ENCODE measurements at places on chromosomes 7 and 10. TPM values are rescaled to one million over a fixed set of nuclear protein-coding genes. Genes with fewer than 3 reads are reported as not detected.
A peak's percentile ranks its signal among the peaks of the same experiment; 100 is the strongest.

DNA sequence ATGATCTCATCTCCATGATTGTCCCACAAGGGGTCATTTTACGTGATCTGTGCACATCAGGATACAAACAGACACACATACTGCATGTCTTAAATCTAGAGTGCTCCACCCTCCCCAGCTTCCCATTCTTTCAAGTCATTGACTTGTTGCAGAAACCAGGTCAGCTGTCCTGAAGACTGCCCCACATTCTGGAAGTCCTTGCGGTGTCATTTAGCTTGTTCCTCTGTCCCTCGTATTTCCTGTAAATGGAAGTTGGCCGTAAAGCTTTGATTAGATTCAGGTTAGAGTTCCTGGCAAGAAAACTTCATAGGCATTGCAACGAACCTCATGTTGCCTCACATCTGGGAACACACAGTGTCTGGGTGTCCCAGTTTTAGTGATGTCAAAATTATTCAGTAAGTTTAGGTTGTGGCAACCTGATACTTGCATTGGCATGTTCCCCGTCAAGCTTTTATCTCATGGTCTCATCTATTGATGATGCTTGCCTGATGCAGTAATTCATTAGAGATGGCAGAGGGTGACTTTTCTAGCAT lies 417.4 kb upstream of the GALNT17 start:
- H3K36me3 ChIP-seq, result no peaks in the 10 kb centered on the region
- H3K4me3 ChIP-seq, result no peak overlapping the region
- H3K27me3 ChIP-seq, result no peaks in the 10 kb centered on the region
- peaks cover 27% of the 10 kb centered on the region for H3K4me1 ChIP-seq
- DNase-seq, result no peak

- H3K27ac ChIP-seq, result no peak overlapping the region
- no peaks in the 10 kb centered on the region for H3K4me1 ChIP-seq
- H3K36me3 ChIP-seq, result no peaks in the 10 kb centered on the region
- H3K4me3 ChIP-seq, result no peak overlapping the region
Observed at GRCh38 chr7:141359740-141360415, 191.3 kb upstream of the AGK start.

- H3K27me3 ChIP-seq, result no peaks in the 10 kb centered on the region
- H3K27ac ChIP-seq, result no peak overlapping the region
- no peaks in the 10 kb centered on the region for H3K4me1 ChIP-seq
- no peaks in the 10 kb centered on the region for H3K36me3 ChIP-seq
- no peak overlapping the region for H3K4me3 ChIP-seq
- no peak for DNase-seq
Observed at GRCh38 chr7:115410434-115410820, 488.5 kb downstream of the MDFIC start.

- no peaks in the 10 kb centered on the region for H3K36me3 ChIP-seq
- H3K4me1 ChIP-seq, result no peaks in the 10 kb centered on the region
- DNase-seq, result no peak
- H3K27me3 ChIP-seq, result no peaks in the 10 kb centered on the region
- no peak overlapping the region for H3K4me3 ChIP-seq
- no peak overlapping the region for H3K27ac ChIP-seq
Observed at GRCh38 chr10:6507311-6507710, 72.8 kb downstream of the PRKCQ start.

GPR37 gene
- total RNA-seq, result 8.8 TPM

- no peak overlapping the region for H3K4me3 ChIP-seq
- no peak for DNase-seq
- no peaks in the 10 kb centered on the region for H3K36me3 ChIP-seq
- H3K27me3 ChIP-seq, result no peaks in the 10 kb centered on the region
- H3K27ac ChIP-seq, result no peak overlapping the region
Observed at GRCh38 chr10:87532696-87533095, 28.0 kb downstream of the MINPP1 start.

DNA sequence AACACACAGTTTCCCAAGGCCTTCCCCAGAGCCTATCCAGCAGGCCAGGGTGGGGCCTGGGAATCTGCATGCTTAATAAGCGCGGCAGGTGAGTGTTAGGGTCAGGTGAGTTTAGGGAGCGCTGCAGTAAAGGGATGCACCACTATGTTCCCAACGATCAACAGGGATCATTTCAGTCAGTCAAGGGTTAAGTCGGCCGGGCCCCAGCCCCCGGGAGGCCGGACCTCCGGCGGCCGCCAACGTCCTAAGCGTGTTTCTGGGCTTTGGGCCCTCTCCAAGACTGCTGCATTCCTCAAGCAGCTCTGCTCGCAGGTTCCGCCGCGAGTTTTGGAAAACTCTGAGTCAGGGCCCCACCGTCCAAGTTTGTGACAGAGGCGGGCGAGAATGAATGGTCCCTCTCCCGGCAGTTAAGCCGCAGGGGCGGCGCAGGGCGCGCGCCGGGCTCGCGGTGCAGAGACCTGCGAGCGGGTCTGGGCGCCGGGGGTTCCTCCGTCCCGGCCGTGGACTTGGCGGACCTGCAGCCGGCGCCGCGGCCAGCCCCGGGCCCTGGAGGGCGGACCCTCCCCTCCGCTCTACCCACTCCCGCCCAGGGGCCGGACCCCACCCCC lies 81.6 kb downstream of the ARHGAP22 start:
- peak overlapping the region; percentile 12 for H3K4me3 ChIP-seq

GRCh38 chr7:25424113-25424512 lies 195.8 kb upstream of the NPVF start:
- H3K27me3 ChIP-seq, result no peaks in the 10 kb centered on the region
- no peak overlapping the region for H3K4me3 ChIP-seq
- H3K36me3 ChIP-seq, result no peaks in the 10 kb centered on the region
- H3K4me1 ChIP-seq, result peaks cover 2% of the 10 kb centered on the region

DNA sequence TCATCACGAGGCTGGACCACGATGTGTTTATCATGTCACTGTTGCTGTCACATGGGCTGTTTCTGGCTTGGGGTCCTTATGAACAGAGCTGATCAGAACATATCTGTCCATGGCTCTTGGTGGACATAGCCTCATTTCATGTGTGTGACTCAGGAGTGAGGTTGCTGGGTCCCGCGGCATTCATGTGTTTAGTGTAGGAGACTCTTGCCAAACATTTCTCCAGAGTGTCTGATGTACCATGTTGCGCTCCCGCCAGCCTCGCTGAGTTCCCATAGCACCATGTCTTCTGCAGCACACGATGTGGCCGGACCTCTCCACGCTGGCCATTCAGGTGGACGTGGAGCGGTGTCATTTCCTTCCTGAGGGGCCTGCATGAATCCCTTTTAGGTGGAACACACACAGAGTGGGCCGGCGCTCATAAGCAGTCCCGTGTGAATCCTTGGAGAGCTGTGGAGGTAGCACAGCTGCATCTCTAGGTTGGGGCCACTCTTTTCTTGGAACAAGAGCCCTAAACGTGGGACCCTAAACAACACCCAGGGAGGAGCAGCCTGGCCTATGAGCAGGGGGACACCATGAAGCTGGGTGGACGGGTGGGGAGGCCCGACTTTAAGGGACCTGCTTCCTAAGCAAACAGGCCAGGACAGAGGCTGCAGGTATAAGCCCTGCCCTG lies 134.6 kb downstream of the LHPP start:
- H3K27me3 ChIP-seq, result no peaks in the 10 kb centered on the region
- no peak overlapping the region for H3K4me3 ChIP-seq
- no peaks in the 10 kb centered on the region for H3K36me3 ChIP-seq
- H3K4me1 ChIP-seq, result no peaks in the 10 kb centered on the region

FAM237B gene
- total RNA-seq, result not detected

- H3K36me3 ChIP-seq, result no peaks in the 10 kb centered on the region
- no peak overlapping the region for H3K4me3 ChIP-seq
- H3K27me3 ChIP-seq, result no peaks in the 10 kb centered on the region
- no peak overlapping the region for H3K27ac ChIP-seq
- no peak for DNase-seq
Observed at GRCh38 chr7:98278936-98279335, 2.5 kb upstream of the BRI3 start.

IGFBP3 gene
- 632 TPM for total RNA-seq

- no peak for DNase-seq
- peak overlapping the region; percentile 71 for H3K27ac ChIP-seq
- H3K4me3 ChIP-seq, result no peak overlapping the region
- H3K36me3 ChIP-seq, result no peaks in the 10 kb centered on the region
Observed at GRCh38 chr7:20351901-20352300, 21.2 kb downstream of the ITGB8 start.

GRCh38 chr10:80390740-80391139 lies 17.6 kb upstream of the PRXL2A start:
- no peaks in the 10 kb centered on the region for H3K27me3 ChIP-seq
- H3K27ac ChIP-seq, result no peak overlapping the region
- H3K4me3 ChIP-seq, result no peak overlapping the region
- no peaks in the 10 kb centered on the region for H3K4me1 ChIP-seq
- H3K36me3 ChIP-seq, result no peaks in the 10 kb centered on the region

DNA sequence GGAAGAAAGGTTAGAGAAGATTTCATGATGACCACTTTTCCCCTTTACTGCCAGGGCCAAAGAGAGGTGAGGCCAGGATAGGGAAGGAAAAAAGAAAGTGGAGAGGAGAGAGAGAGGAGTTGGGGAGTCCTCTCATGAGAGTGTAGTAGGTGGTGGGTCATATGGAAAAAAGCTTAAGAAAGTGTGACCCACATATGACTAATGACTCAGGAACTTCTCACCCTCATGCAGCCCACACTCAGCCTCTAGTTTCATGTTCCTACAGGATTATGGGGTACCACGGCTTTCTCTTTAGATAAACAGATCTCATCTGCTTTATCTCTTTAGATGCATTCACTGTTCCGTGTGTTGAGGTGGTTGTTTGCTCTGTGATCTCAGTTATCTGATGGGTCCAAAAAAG lies 462.5 kb upstream of the IGFBP3 start:
- no peaks in the 10 kb centered on the region for H3K4me1 ChIP-seq
- H3K27me3 ChIP-seq, result no peaks in the 10 kb centered on the region
- no peaks in the 10 kb centered on the region for H3K36me3 ChIP-seq
- H3K27ac ChIP-seq, result peak overlapping the region; percentile 63
- H3K4me3 ChIP-seq, result no peak overlapping the region

DNA sequence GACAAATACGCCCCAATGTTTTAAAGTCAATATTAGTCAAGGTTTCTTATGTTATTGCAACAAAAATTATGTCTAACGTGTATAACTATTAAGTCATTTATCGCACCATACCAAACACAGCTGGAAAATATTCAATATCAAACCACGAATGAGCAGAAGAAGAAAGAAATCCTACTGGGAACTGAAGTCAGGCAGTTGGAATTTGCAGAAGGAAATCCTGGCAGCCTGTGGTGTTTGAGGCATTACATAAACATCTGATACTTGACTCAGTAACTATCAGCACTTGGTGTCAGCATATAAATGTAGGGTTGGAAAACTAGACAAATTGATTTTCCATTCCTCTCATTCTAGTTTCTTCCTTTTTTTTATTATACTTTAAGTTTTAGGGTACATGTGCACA lies 83.4 kb upstream of the NUPR2 start:
- no peak overlapping the region for H3K4me3 ChIP-seq
- no peaks in the 10 kb centered on the region for H3K36me3 ChIP-seq
- no peaks in the 10 kb centered on the region for H3K4me1 ChIP-seq
- no peak for DNase-seq
- H3K27me3 ChIP-seq, result no peaks in the 10 kb centered on the region

ASNS gene
- total RNA-seq, result 69.7 TPM

DNA sequence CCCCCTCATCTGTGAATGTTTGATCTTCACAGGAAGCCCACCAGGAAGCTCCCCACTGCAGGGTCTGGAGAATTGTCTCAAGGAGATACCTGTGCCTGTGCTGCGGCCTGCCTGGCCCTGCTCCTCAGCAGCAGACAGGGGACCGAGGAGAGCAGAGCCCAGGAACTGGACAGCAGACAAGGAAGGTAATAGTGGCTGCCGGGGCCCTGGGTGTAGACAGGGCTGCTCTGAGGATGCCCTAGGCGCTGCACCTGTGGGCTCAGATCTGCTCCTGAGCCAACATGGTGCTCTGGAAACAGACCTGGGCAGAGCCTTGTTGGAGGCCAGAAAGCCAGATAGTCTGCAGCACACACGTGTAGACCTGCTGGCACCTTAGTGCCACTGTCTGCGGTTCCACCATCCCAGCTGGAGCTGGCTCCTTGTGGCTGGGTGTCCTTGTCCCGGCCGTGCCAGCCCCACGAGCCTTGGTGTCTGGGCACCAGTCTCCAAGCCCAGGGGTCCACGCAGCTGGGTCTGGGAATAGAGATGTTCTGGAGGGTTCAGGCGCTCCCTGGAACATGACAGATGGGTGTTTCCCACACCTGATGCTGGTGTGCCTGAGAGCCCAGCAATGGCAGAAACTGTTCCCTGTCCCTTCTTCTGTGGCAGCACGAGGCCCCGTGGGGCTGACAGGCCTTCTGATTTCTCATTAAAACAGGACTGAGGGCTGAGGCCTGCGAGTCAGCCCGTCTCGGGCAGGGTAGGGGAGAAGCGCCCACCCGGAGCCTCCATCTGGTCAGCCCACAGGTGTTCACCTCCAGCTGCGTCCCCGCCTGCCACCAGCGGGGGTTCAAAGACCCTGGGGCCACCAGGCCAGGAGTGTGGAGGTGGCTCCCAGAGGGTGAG lies 44.7 kb downstream of the ZNF467 start:
- H3K4me3 ChIP-seq, result no peak overlapping the region
- DNase-seq, result no peak
- H3K36me3 ChIP-seq, result no peaks in the 10 kb centered on the region
- no peak overlapping the region for H3K27ac ChIP-seq

GRCh38 chr7:39832519-39833085 lies 117.5 kb upstream of the CDK13 start:
- peaks cover 43% of the 10 kb centered on the region for H3K27me3 ChIP-seq
- H3K27ac ChIP-seq, result no peak overlapping the region
- H3K36me3 ChIP-seq, result no peaks in the 10 kb centered on the region
- no peaks in the 10 kb centered on the region for H3K4me1 ChIP-seq
- DNase-seq, result no peak

DNA sequence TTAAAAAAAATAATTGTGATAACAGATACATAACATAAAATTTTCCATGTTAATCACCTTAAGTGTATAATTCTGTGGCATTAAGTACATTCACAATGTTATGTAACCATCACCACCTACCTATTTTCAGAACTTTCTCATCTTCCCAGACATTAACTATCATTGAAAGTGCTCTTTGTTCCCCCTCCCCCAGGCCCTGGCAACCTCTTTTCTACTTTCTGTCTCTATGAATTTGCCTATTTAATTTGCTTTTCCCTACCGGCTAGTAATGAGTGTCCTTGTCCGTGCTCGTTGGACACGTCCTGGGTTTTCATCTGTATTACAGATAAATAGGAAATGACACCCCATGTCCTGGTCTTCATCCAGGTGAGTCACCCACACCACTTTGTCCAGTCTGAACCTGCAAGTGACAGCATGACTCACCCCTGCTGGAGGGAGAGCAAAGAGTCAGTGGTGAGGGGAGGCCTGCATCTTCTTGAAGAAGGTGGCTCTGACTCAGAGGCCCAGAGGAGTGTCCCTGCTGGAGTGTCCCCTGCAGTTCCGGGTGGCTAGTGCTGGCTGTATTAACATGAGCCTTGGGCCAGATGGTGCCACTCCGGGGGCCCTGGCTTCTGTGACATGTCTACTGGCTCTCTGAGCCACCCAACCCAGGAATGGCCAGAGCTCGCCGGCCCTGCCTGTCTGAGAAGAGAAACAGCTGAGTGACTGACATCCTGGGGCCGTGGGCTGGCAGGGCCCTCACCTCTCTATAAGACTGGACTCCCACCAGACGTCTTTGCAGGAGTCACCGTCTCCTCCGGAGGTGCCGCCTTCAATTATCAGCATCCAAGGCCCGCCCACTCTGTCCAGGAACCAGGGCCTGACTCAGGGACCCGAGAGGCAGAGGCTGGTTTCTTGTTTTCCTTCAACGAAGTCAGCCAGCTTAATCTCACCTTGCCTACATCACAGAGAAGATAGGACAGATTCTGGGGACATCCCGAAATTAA lies 503.2 kb upstream of the MKI67 start:
- peak overlapping the region; percentile 60 for H3K27ac ChIP-seq
- no peaks in the 10 kb centered on the region for H3K36me3 ChIP-seq
- DNase-seq, result peak; percentile 76
- H3K4me3 ChIP-seq, result no peak overlapping the region
- no peaks in the 10 kb centered on the region for H3K27me3 ChIP-seq
- no peaks in the 10 kb centered on the region for H3K4me1 ChIP-seq

- H3K4me1 ChIP-seq, result no peaks in the 10 kb centered on the region
- no peaks in the 10 kb centered on the region for H3K27me3 ChIP-seq
- no peak overlapping the region for H3K4me3 ChIP-seq
- DNase-seq, result no peak
Observed at GRCh38 chr7:34727464-34727995, 69.5 kb downstream of the NPSR1 start.
